ENCODE measurements at places on chromosomes 11 and 22. TPM values are rescaled to one million over a fixed set of nuclear protein-coding genes. Genes with fewer than 3 reads are reported as not detected.

Gene NXPE2
- polyA plus RNA-seq, result not detected

Gene F2
- not detected for polyA plus RNA-seq

Gene MCHR1
- 3.5 TPM for polyA plus RNA-seq

Gene RAC2
- 72.3 TPM for polyA plus RNA-seq

Gene OR51G1
- polyA plus RNA-seq, result not detected

Gene POU2AF3
- 0.17 TPM for polyA plus RNA-seq

Gene FXYD2
- polyA plus RNA-seq, result 0.09 TPM

Gene HPX
- polyA plus RNA-seq, result 1.5 TPM

Measured in IMR-90 (cell line).